ENCODE measurements at places on chromosomes 3 and 15.

DNA sequence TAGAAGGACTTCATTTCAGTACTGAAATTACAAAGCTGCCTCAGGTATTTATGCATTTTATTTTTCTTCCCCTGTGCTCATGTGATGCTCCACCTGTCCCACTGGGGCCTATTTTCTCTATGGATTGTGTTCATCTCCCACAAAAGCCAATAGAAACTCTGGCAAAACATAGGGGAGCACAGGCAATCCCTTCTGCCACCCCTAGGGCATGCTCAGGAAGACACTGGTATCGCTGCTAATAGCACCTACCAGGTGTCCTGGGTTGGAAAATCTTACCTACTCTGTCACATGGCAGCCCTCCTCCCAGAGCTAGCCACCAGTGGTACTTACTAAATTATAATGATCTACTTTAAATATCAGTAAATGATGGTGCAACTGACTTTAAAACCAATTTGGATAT is 427.4 kb downstream of the FGF12 start:
- DNase-seq = no peak

DNA sequence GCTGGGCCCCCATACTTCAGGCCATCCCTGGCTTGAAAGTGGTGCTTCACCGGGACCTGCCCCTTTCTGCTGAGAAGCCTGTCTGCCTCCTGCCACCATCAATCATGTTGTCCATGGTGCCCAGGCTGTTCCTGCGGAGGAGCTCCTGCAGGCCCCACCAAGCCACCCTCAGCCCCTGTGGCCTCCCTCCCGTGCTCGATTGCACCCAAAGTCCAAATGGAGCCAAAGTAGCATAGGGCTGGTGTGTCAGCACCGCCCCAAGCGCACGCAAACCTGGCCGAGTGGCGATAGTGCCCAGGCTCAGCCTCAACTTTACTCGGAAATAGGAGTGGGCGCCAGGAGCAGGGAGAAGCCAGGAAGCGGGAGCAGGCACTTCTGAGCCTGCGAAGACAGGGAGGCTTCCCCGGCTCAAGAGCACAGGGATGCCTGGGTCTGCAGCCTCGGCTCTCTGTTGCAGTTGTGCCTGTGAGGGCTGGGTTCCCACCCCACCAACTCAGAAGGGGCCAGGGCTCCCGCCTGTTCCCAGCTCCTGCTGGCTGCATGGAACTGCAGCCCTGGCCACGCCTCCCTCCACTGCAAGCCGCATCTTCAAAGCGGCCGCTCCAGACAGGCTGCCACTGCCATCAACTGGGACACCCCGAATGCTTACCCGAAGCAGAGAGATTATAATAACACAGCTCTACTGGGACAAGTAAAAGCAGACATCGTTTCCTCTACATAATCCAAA is 203.0 kb downstream of the ARRDC4 start:
- DNase-seq = no peak

DNA sequence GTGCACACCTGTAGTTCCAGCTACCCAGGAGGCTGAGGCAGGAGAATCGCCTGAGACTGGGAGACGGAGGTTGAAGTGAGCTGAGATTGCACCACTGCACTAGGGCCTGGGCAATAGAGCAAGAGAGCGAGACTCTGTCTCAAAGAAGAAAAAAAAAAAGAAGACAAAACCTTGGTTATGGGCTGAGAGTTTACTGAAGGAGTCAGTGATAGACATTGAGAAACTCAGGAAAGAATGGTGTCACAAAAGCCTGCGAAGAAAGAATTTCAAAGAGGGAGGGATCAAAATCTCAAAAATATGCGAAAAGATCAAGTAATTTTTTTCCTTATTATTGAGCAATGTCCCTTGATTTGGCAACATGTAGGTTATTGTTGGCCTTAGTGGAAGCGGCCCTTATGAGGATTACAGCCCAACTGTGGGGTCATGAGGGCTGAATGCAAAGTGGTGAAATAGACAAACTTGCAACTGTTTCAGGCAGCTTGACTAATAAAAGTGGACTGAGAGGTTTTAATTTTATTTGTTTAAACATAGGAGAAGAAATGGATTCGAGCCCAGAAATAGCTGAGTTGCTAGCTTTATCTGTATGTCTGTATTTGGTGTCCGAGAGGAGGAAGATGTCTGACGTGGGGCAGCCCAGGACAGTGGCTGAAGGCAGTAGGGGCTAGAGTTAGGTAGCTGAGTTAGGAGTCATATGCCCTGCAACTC is 18.8 kb upstream of the CELF6 start:
- DNase-seq = peak; percentile 83

DNA sequence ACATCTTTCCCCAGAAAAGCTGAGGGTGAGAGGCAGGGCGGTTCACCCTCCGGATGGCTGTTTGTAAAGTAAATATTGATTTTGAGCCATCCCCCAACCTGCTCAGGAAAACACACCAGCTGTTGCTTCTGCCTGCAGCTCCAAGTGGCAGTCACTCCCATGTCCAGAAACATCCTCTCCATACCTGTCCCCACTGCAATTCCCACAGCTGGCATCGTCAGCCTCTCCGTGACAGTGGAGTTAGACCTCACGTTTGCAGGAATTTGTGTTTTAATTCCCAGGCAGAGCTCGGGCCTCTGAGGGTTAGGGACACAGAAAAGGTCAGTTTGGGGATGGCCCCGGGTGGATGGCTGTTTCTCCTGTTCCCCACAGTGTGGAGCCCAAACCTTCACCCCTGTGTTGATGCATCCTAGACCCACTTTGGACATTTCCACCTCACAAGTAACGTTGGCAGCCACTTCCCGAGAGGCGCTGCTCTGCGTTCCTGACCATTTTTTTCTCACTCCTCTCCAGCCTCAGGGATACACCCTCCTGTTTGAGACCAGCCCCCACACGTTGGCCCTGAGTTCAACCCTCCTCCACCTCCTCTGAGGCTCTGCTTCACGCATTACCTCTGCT is 11.8 kb upstream of the FAM174B start:
- DNase-seq = no peak

- DNase-seq = peak; percentile 67
Measured at GRCh38 chr3:69012800-69013252, 658 bp downstream of the EOGT start.

- no peak for DNase-seq
Measured at GRCh38 chr3:168862466-168862865, 766.7 kb upstream of the GOLIM4 start.

DNA sequence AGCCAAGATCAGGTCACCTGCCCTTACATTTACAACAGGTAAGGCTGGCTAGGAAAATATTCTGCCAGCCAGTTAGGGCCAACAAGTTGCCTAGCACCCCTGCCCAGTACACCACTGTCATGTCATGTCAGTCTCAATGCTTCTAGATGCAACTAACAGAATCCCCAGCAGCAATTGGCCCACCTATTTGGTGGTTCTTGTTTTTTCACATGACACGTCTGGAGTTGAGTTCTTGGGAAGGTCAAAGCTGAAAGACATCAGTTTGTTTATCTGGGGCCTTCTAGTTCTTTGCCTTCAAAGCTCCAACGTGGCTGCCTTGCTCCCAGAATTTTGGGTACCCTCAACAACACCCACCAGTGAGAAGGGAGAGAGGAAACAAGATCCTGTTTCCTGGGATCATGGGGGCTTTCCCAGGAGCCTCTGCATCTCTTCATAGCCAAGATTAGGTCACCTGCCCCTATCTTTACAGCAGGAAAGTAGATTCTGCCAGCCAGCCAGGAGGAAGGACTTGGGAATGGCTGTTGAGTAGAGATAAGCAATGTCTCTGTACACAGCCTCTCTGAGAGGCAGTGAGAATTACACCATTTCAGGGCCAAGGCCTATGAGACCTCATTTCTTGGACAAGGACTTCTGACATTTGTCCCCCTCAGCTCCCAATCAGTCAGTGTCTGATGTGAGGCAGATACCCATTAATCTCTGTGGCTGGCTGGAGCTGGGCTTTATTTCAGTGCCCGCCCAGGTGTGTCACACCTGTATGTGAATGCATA is 8.6 kb downstream of the GPX1 start:
- peak; percentile 36 for DNase-seq

- DNase-seq = no peak
Measured at GRCh38 chr3:65478551-65479500, 559.9 kb downstream of the MAGI1 start.

DNA sequence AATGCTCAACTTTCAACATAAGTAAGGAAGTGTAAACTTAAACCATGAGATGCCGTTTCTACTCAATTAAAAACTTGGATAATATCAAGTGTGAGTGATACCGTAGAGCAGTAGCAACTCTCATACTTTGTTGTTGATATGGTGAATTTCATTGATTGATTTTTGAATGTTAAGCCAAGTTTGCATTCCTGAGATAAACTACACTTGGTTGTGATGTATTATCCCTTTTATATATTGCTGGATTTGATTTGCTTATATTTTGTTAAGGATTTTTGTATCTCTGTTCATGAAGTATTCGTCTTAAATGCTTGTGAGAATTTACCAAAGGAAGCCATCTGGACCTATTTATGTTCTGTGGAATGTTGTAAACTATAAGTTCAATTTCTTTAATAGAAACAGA is 21.7 kb downstream of the SLMAP start:
- DNase-seq = no peak

- no peak for DNase-seq
Measured at GRCh38 chr15:77482570-77482969, 61.9 kb downstream of the HMG20A start.

GRCh38 chr15:30984542-30984941 is 6.9 kb downstream of the MTMR10 start:
- DNase-seq = no peak

DNA sequence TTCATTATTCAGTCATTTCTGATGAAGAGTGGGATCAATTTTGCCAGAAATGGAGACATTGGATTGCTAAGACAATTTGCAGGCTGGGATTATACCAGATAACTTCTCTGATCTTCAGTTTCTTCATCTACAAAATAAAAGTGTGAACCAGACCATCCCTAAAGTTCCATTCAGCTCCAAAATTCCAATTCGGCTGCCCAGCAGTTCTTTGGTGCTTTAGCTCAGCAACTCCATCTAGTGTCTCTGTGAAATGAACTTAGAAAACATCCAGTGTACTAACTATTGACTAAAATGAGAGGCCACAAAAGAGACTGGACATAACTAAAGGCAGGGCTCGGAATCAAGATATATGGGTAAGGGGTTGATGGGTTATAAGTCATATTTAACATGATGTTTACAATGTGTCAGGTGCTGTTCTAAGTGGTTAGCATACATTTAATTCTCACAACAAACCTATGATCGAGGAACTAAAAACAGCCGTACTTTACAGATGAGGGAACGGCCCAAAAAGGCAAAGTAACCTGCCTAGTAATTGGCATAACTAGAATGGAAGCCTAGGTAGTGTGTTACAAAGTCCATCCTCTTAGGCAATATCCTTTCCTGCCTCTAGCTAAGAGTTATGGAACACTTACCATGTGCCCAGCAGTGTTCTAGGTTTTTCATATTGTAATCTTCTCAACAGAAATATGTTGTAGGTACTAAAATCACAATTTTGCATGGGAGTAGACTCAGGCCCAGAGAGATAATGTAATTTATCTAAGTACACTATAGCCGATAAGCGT is 17.0 kb downstream of the THAP10 start:
- peak; percentile 7 for DNase-seq

DNA sequence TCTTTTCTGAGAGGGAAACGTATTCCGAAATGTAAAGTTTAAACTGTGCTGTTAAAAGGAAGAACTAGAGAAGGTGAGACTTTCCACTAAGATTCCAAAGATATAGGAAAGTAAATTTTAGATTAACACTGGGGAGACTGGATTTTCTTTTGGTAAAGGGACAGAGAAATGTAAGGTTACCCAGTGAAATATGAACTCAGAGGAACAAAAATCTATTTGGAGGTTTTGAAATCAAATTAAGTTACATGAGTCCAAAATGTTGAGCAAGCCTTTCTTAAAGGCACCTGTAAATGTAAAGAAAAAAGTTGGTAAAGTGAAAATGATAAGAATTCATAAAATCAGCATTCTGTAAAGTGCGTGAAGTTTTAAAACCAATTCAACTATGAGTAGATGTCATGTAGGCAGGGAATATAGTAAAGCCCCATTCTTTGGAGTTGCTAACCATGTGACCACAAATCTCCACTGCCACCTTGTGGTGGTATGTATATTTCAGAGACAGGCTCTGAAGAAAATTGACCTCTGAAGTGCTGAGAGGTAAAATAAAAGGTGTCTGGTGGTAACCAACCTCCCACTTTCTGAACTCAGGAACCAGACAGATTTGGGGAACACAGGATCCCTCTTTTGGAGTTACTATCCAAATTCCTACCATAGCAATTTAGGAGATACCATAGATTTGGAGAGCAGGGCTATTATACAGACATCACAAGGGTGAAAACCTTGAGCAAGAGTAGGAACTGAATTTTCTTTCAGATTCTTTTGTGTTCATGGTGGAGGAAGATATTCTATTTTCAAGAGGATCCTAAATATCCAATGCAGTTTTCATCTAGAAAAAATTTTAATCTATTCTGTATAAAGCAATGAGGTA is 215.3 kb downstream of the ROBO2 start:
- DNase-seq = peak; percentile 71

GRCh38 chr15:48544778-48545177 is 100.7 kb downstream of the FBN1 start:
- DNase-seq = no peak

DNA sequence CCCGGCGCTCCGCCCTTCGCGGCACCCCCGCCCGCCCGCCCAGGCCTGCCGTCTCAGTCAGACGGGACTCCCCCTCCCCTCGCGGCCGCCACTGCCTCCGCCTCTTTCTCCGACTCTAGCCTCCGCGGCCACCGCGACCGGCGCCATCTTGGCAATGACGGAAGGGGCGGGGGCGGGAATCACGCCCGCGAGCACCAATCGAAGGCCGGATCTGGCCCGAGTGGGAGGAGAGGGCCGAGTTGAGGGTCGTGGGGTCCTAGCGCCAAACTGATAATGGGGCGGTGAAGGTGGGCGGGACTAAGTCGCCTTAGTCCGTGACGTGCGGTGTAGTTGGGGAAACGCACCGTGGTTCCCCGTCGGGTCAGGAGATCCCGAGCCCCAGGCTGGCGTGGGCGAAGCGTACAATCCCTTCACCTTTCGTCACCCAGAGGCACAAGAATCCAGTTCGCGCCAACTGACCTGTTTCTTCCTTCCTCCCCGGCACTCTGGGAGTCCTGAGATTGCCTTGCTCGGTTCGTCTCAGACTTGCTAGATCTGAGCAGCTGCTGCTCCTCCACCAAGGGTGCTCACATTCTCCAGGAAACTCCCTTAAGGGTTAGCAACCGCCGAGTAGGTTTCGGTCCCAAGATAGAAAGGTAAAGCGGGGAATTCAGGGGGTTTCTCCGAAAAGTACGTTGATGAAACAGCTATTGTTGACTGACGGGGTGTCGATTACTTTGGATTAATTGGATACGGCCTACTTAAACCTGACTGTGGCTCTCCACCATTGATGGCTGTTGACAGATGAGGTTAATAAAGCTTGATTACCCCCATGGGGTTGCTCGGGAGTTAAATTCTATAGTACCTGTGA is at the start of gene DENND4A:
DENND4A (minus strand) TSS at position 156 of the 850 bp plus-strand sequence. CDS start 35,843 bp downstream, outside the sequence.
- DNase-seq = peak; percentile 99

DNA sequence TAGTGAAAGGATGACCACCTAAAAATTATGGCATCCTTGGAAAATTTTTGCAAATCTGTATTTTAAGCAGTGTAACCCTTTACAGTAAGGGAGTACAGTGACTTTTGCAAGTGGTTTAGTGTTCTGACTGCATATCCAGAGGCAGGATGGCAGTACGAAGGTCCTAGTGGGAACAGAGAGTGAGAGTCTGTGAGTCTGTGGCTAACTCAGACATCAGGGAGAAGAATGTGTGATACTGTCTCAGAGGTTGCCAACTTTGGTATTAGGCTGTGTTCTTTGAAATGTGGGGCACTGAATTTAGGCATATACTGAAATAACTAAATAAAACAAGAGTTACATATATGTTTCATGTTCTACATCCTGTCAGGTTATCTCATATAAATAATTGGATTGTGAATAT is 25.7 kb downstream of the PRKCI start:
- DNase-seq = no peak

GRCh38 chr15:53837263-53837662 is 77.8 kb upstream of the WDR72 start:
- DNase-seq = no peak

Measured in suppressor macrophage (primary cell).